Fibroblast of skin of left quadriceps (primary cell): ENCODE measurements at places on chromosomes 5 and 9.

GRCh38 chr5:105849701-105850100 is 1821.0 kb downstream of the EFNA5 start:
- peak; percentile 32 for DNase-seq

- no peak for DNase-seq
These were observed 250.5 kb upstream of the PDE4D start for GRCh38 chr5:60143942-60144549.

DNA sequence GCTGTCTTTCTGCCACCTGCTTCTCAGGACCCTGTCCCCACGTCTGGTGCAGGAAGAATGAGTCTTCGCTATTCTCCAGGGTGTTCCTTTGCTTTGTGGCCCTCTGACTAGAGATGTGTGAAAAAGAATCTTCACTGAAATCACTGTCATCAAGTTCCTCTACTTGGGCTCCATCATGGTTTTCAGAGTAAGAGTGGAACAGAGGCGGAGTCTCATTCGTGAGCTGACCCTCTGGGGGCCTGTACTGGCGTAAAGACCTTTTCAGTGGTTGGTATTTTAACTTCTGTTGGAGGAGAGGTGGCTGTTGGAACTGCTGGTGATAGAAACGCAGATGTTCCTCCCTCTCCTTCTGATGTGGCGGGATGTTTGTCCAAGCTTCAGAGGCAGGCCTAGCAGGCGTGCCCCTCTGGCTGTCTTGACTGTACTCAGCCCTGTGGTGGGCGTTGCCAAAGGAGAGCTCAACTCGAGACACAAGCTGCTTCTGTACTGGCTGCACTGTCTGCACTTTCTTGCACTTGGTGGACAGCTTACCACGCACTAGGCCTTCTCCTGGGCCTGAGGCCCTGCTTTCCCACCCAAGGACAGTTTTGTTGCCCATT is 72.0 kb downstream of the KIF24 start:
- DNase-seq = no peak

- no peak for DNase-seq
These were observed 100.4 kb downstream of the VPS13A start for GRCh38 chr9:77277719-77278118.

DNA sequence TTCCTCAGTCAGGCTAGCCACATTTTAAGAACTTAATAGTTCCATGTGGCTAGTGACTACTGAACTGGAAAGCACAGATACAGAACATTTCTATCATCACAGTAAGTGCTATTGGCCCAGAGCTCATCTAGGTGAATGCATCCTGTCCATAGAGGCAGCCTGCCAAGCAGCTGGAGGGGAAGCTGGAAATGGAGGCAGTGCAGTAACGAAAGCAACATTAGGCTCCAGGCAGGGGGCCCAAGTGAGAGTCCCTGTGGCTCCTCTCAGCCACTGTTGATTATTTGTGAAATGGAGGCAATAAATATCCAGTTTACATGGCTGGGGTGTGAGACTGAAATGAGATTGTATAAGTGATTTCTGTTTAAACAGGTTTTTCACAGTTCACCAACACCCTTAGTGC is 227.2 kb upstream of the KLF9 start:
- no peak for DNase-seq

DNA sequence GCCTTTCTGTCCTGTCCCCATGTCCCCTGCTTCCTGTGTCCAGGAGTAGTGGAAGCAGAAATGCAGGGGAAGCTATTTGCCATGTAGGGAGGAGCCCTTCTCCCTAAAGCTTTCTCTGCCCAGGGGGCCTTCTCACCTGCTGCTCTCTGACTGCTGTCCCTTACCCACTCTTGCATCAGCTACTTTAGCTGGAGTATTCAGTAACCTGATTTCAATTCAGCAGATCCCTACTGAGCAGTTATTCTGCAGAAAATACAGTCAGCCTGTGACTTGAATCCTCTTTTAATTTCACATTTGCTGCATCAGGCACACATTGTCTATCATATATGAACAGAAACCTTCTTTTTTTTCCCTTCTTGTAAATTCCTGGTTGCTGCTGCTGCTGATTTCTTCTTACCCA is 90.4 kb downstream of the MVB12B start:
- no peak for DNase-seq

- DNase-seq = peak; percentile 29
These were observed 13.4 kb downstream of the NCS1 start for GRCh38 chr9:130185490-130186031.

DNA sequence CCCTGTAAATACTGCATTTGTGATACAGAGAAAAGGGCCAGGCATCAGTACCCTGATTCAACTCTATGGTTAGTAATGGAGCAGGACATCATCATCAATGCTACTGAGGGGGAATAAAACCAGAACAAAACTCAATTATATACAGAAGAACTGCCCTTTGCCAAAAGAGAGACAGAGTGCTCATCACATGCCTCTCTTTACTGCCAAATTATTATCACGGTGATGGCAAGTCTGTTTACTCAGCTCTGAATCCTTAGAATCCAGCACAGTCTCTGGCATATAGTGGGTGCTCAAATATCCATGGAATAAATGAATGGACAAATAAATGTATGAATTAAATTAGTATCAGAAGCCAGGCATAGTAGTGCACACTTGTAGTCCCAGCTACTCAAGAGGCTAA is 130.2 kb downstream of the TTC39B start:
- no peak for DNase-seq

DNA sequence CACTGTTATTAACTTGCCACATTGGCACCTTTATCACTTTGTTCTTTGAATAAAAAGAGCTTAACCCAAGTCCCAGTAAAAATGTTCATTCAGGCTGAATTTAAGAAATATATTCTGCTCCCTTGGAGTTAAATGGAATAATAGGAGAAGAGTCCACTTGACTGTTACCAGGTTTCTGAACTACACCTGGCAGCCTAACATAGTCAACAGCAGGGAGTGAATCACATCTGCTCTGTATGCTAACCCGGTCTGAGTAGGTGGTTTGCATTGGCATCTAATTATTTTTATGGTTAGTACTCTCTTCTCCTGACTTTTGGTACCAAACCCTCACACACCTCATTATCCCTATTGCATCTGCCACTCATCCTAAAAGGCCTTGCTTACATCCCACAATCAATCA is 86.7 kb downstream of the STK32A start:
- DNase-seq = no peak

DNA sequence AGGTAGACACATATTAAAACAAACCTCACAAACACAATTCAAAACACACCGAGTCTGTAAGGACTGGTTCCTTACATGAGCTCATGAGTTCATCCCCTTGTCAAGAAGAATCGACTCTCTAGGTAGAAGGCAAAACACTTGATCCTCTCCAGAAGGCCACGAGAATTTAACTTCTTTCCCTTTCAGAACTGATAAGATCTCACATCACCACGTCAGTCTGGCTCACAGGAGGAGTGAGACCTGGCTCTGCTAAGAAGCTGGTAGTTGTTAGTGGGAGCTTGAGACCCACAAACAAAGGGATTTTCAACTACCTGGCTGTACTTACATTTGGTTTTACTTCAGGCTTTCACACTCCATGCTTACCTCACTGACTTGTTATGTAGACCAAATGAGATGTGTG is 459.2 kb downstream of the ARHGEF28 start:
- no peak for DNase-seq

- no peak for DNase-seq
These were observed 20.1 kb downstream of the CXXC5 start for GRCh38 chr5:139668064-139668880.

- DNase-seq = no peak
These were observed 103.5 kb downstream of the MAMDC2 start for GRCh38 chr9:70147196-70147595.

DNA sequence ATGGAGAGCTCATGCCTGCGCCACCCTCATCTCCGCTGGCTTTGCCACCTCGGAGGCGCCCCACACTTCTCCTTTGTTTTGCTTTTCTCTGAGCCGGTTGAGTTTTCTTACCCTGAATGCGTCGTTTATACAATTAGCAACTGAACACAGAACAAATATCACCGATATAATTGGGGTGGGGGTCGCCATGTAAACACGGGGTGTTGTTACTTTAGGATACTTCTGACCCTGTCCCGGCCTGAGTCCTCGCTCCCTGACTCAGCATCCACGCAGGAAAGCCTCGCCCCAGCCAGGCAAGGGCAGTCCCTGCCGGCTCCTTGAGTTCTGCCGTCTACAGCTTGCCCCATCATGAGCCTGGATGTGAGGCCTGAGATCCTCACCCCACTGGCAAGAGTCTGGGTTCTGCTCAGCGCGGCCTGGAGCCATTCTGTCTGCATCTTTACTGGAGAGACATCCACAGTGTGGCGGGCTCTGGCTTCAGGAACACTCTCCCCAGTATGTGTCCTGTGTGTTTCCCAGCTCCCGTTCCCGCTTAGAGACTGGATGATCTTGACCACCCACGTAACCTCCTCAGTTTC is 5.5 kb downstream of the NKX2-5 start:
- DNase-seq = no peak

- no peak for DNase-seq
These were observed 180.4 kb upstream of the TRIM32 start for GRCh38 chr9:116506685-116507084.

DNA sequence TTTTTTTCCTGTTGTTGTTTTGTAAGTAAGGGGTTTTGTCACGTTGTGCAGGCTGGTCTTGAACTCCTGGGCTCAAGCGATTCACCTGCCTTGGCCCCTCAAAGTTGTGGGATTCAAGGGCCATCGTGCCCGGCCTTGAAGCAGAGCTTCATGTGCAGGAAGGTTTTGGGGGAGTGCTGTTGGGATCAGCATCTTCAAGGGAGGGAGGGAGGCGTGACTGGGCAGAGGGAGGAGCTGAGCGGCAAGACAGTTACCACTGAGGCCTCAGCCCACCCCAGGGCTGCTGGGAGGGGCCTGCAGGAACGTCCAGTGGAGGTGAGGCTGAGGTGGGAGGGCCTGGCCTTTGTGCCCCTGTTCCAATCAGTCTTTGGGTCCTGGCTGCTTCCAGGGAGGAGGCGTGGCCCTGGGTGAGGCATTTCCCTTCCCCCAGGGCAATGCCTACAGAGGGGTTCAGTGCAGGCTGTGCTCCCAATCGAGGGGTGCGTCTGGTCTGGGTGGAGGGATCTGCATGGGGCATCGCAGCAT is 21.4 kb downstream of the OR2V1 start:
- DNase-seq = no peak

DNA sequence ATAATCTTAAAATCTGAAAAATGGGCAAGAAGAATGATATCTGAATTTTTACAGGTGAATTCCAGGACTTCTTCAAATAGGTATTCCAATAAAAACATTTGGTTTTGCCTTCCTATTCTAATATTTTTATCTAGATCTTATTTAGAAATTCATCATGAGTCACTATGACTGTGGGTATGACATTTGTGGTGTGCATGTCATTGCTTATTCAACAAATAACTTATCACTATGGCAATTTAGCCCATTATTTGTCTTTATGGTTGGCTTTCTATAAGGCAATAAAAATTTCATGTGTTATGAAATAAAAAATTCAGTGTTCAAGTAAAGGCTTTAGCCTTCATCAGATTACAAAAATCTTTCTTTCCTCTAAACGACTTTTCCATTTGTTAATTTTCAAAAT is 1139.6 kb upstream of the NUDT12 start:
- DNase-seq = no peak

DNA sequence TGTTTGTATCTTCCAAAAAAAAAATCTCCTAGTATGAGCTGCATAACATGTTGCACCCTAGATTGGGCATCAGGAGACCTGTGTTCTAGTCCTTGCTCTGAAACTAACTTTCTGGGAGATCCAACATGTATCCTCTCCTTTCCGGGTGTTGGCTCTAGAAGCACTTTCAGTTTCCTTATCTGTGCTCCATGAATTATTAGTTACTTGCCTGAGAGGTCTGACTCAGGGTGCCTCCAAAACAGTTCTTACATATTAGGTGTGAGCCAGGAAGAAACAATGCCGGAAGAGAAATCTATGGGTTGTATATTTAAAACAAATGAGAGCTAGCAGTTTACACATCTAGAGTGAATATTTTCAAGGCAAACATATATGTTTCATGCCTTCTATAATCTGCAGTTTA is 36.7 kb upstream of the SLC36A2 start:
- no peak for DNase-seq

DNA sequence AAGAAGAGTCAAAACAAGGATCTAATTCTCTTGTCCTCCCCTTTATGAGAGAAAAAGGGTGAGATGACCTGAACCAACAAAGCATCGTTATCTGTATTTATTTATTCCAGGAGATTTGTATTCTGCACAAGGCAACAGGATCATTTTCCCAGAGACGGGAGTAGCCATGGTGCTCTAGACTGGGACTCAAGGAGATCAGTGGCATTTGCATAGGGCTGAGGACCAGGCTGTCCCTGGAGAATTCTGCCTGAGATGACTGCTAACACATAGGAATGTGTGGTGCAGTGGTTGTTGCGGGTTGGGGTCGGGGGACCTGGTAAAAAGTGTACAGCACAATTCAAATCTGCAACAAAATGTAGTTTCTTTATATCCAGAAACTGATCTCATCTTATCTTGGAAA is 22.3 kb upstream of the ZNF474 start:
- no peak for DNase-seq
